Endothelial cell of umbilical vein (primary cell): ENCODE measurements at places on chromosomes 11 and 22.
A peak's percentile ranks its signal among the peaks of the same experiment; 100 is the strongest.

GRCh38 chr22:45627489-45628233 lies 44.0 kb upstream of the ATXN10 start:
- DNase-seq: no peak

- DNase-seq: no peak
Observed at GRCh38 chr11:11533057-11533456, 88.7 kb downstream of the GALNT18 start.

DNA sequence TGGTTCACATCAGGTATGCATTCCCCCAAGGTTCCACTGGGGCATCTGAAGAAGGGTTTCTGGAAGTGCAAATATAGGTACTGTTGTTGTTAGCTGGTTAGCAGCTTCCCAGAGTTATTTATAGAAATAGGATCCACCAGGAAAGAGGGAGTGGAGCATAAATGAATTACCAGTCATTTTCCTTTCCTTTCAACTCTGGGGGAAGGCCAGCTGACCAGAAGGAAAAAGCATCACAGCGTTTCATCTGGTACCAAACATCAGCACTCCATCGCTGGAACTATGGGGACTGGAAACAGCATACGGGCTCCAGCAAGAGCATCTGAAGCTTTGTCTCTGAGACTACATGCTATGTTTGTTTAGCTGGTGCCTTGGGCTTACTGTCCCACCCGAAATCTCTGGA lies 378.2 kb upstream of the NARS2 start:
- DNase-seq: no peak

GRCh38 chr11:63682066-63683021 lies 1.0 kb downstream of the RTN3 start:
- peak; percentile 59 for DNase-seq

DNA sequence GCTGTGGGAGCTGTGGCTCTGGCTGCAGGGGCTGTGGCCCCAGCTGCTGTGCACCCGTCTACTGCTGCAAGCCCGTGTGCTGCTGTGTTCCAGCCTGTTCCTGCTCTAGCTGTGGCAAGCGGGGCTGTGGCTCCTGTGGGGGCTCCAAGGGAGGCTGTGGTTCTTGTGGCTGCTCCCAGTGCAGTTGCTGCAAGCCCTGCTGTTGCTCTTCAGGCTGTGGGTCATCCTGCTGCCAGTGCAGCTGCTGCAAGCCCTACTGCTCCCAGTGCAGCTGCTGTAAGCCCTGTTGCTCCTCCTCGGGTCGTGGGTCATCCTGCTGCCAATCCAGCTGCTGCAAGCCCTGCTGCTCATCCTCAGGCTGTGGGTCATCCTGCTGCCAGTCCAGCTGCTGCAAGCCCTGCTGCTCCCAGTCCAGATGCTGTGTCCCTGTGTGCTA lies 514 bp downstream of the KRTAP5-9 start:
- no peak for DNase-seq

DNA sequence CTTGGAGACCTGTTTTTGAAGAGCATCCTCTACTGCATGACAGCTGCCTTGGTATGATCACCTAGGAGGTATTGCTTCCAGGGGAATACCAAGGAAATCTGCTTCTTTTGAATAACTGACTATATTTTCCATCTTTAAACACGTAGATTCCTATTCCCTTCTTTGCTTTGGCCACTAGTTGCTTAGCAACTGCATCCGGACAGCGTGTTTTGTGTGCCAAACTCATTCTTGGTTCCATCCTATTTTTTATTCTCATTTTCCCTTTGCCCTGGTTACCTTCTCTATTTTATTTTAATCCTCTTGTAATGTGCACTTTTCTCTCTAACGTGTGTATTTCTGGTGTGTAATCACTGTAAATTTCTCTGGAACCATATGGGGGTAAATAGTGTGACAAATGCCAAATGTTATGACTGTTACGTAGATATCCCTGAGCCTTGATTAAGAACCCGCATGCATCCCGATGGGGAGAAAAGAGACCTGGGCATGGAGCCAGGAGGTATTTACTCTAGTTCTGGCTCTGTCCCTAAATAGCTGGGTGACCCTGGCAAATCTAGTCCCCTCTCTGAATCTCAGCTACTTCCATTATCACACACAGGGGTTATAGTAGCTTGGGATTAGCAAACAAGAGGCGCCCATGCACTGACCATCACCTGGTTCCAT lies 241.7 kb downstream of the MIAT start:
- no peak for DNase-seq
